ENCODE measurements at places on chromosomes 7 and 10.

DNA sequence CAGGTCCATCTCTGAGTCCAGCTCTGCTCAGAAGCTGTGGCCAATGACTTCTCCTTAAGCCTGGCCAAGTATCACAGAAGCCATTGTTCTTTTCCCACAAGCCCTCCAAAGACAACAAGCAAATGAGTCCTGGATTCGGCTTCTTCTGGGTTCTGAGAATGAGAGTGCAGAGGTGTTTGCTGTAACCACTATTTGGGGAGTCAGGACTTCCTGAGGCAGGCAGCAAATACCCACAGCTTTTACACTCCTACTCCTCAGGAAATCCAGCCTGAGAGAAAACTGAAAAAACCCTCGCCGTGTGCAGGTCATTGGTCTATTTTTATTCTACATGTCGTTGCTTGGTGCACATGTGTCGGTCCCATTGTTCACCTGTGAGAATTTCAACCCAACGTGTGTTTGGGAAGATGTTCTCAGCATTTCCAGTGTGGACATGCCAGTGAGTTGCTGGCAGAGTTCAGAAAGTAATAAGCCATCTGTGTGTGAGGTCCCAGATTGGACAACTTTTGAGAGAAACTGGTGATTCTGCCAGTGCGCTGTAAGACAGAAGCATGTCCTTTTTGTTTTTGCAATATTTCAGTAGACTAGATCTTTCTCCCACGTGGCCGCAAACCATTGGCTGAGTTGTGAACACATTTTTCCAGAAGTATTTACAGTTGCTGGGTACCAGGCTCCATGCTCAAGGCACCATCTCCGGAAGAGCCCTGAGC, 121.6 kb upstream of the LYZL2 start:
- no peaks in the 10 kb centered on the region for H3K27me3 ChIP-seq
- peaks cover 5% of the 10 kb centered on the region for H3K4me1 ChIP-seq
- no peak for DNase-seq
- H3K27ac ChIP-seq, result no peak overlapping the region
- no peaks in the 10 kb centered on the region for H3K36me3 ChIP-seq

DNA sequence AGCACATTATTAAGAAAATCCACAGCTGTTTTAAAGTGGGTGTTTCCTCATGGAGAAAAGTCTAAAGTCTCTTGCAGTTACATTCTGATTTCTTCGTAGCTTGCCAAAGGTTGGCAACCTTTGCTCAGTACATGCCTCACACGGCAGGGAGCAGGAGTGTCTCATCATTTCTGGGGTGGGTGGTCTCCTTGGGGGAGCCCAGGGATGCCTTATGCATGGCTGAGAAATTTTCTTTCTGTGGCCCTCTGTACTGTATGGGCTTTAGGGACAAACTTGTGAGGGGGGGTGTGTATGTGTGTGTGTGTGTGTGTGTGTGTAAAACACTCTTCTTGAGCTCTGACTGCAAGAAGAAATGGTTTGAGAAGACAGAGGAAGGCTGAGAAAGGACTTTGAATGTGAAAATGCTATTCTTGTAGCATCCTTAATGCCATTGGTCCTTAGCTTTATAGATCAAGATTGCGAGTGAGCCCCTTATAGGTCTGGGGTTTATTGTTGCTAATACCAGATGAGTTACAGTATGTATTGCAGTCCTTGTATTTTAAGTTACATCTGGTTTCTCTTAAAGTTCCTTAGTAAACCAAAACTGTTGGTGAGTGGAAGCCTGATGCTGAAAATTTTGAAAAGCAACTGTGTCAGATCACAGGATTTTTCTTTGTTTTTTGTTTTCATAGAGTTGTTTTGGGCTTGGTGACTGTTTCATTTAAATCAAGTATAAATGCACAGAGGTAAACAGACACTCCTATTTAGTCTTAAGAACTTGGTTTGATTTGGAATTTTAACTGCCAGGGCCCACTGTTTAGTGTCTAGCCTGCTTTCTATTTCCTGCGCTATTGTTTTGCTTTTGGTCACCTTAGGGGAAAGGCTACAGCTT, 242.0 kb downstream of the BICC1 start:
- peaks cover 14% of the 10 kb centered on the region for H3K4me1 ChIP-seq
- DNase-seq, result no peak
- H3K27me3 ChIP-seq, result no peaks in the 10 kb centered on the region
- peak overlapping the region; percentile 44 for H3K27ac ChIP-seq
- no peak overlapping the region for H3K4me3 ChIP-seq

GRCh38 chr10:59852670-59853069, 53.7 kb downstream of the CCDC6 start:
- H3K36me3 ChIP-seq, result no peaks in the 10 kb centered on the region
- no peak for DNase-seq
- no peak overlapping the region for H3K4me3 ChIP-seq
- H3K27me3 ChIP-seq, result no peaks in the 10 kb centered on the region

DNA sequence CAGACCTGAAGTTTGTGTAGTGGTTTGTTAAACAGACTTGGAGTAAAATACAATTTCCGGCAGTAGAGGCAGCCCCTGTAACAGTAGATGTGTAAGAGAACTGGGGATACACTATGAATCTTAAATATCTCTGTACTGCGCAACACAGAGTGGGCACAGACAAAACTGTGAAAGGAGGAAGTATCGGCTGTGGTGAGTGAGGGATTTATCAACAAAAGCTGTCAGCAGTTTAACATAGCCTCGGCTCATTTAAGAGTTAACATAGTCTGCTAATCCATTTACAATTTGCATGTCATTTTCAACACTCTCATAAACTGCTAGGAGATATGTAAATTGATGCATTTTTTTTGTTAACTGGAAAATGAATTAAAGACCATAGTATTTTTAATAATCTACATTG, 225.2 kb downstream of the ZWINT start:
- no peak overlapping the region for H3K27ac ChIP-seq
- no peaks in the 10 kb centered on the region for H3K27me3 ChIP-seq
- no peak overlapping the region for H3K4me3 ChIP-seq
- no peaks in the 10 kb centered on the region for H3K36me3 ChIP-seq
- no peak for DNase-seq

- H3K27me3 ChIP-seq, result no peaks in the 10 kb centered on the region
- H3K36me3 ChIP-seq, result no peaks in the 10 kb centered on the region
Measured at GRCh38 chr7:29327455-29327854, 132.9 kb downstream of the CHN2 start.

GRCh38 chr10:35723059-35723458, 81.0 kb upstream of the FZD8 start:
- no peaks in the 10 kb centered on the region for H3K4me1 ChIP-seq
- no peak overlapping the region for H3K4me3 ChIP-seq
- H3K27me3 ChIP-seq, result no peaks in the 10 kb centered on the region
- no peak for DNase-seq

- no peaks in the 10 kb centered on the region for H3K36me3 ChIP-seq
- no peak overlapping the region for H3K4me3 ChIP-seq
- no peak overlapping the region for H3K27ac ChIP-seq
- no peaks in the 10 kb centered on the region for H3K4me1 ChIP-seq
- H3K27me3 ChIP-seq, result no peaks in the 10 kb centered on the region
Measured at GRCh38 chr10:130869179-130869841, 442.2 kb downstream of the TCERG1L start.

GRCh38 chr10:70035531-70035930, 17.1 kb upstream of the MACROH2A2 start:
- H3K4me3 ChIP-seq, result no peak overlapping the region
- no peaks in the 10 kb centered on the region for H3K36me3 ChIP-seq
- H3K27ac ChIP-seq, result no peak overlapping the region
- no peak for DNase-seq
- peaks cover 15% of the 10 kb centered on the region for H3K27me3 ChIP-seq

DNA sequence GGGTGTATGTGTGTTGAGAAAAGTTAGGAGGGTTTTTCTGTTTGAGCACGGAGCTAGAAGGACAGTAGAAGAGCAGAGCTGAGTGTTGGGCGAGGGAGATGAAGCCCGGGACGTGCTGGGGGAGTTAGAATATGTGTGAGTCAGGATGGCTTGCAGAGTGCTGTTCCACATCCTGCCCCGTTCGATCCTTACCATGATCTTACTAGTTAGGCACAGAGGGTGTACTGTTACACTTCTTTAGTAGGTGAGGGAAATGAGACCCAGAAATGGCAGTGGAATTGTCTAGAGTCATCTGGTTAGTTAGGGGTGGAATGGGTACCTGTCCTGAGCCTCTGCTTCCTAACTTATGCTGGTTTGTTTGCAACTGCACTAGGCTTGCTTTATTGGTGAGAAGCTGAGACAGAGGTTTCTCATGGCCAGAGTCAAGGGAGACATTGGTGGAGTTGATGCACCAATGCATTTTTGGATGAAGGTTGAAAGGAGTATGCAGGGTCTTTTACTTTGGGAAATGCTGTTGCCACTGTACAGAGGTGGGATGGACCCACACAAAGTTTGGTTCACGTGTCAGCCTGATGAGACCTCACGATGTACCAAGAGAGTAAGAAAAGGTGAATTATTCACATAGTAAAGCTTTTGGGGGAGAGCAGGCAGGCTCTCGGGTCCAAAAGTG, 42.4 kb downstream of the CCNY start:
- peak overlapping the region; percentile 62 for H3K27ac ChIP-seq
- peaks cover 5% of the 10 kb centered on the region for H3K4me1 ChIP-seq
- H3K4me3 ChIP-seq, result no peak overlapping the region
- DNase-seq, result no peak
- no peaks in the 10 kb centered on the region for H3K27me3 ChIP-seq

DNA sequence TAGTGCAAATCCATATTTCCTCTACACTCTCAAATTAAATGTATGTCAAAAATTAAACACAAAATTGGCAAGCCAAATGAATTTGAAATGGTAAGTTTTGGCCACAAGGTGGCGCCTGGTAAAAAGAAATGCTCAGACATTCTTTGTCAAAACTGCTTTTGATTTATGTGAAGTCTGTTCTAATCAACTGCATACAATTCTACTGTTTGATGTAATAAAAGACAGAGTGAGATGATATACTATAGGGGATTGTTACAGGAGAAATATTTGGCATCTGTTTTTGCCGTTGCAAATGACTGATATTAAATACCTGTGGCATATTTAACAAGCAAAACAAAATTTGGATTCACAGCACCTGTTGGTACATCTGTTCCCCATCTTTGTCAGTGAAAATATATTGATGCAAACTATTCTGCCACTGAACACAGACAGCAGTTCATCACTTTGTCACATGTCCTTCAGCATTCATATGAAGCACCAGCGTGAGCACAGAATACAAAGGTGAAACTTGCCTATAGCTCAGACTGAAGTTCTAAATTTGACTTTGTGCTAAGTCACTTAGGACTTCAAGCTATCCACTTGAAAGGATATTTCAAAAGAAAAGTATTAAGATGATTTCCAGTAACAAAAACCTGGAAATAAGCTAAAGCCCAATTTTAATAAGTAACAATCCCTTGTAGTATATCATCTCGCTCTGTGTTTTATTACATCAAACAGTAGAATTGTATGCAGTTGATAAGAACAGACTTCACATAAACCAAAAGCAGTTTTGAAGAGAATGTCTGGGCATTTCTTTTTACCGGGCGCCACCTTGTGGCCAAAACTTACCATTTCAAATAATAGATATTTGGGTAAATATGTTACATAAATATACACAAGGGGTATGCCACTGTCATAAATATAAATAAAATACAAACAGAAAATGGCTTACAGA, 10.2 kb upstream of the CH25H start:
- no peak overlapping the region for H3K4me3 ChIP-seq
- H3K4me1 ChIP-seq, result no peaks in the 10 kb centered on the region
- H3K27ac ChIP-seq, result no peak overlapping the region
- DNase-seq, result peak; percentile 48
- H3K36me3 ChIP-seq, result peaks cover 3% of the 10 kb centered on the region

DNA sequence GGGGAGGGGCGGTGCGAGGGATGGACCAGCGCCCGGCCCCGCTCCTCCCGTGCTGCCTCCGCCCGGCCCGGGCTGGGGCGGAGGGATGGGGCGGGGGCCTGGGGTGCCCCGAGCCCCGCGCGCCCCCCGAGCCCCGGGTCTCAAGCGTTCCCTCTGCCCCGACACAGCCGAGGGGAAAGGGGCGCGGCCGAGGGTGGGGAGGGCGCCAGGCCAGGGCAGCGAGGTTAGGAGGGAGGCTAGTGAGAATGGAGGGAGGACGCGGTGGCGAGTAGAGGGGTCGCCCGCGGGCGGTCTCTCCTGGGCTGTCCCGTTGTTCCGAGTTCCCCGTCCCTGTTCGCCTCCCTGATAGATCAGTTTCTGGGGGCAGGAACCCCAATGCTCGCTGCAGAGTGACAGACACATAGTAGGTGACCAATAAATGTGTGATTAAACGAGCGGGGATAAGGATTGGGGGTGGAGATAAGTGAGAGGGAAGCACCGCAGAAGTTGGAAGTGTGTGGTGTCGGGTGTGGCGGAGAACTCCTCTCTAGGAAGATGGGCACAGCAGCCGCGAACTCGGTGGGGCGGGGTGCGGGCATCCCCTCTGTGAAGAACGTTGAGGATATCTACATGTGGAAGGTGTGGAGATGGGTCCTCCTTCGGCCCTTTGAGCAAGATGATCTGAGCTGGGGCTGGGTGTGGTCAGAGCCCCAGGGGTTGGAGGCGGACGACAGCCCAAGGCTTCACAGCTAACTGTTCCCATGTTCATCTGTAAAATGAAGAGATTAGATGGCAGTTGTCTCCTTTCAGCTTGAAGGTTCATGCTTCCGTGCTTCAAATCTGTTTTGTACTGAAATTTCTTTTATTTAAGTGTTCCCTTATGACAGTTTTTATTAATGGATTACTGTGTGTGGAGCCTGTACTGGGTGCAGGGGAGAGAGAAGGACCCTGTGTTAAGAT, 580 bp downstream of the ZNF775 start:
- H3K27me3 ChIP-seq, result no peaks in the 10 kb centered on the region
- peak overlapping the region; percentile 52 for H3K27ac ChIP-seq
- peaks cover 7% of the 10 kb centered on the region for H3K4me1 ChIP-seq
- no peaks in the 10 kb centered on the region for H3K36me3 ChIP-seq
- H3K4me3 ChIP-seq, result peak overlapping the region; percentile 86

GRCh38 chr7:96244992-96245292, 77.0 kb downstream of the SLC25A13 start:
- no peaks in the 10 kb centered on the region for H3K4me1 ChIP-seq
- no peak overlapping the region for H3K4me3 ChIP-seq
- no peaks in the 10 kb centered on the region for H3K36me3 ChIP-seq
- H3K27ac ChIP-seq, result no peak overlapping the region

DNA sequence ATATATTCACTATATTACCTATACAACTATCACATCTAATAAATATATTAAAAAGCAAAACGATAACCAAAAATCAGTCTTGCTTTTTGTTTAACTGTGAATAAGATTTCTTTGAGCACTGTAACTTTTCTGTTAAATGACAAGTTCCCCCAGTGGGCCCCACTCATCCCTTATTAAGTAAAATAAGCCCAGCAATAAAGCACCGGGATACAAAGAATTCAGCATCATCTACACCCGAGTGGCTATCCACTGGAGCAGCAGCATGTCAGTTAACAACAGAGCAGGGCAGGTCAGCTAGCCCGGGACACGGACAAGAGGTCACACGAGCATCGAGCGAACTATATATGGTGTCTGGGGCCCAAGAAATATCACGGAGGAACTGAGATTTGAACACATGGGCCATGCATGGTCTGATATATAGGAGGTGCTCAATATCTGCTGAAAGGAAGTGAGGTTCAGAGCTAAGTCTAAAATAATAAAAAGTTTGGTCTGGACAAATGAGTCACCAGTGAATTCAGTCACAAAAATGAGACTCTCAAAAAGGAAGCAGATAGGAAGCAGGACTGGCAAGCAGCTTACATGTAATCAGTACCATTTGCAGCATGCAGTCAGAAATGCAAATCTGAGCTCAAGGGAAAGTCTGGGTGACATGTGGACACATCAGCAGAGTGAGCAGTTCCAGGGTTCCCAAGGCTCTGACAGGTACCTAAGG, 4.1 kb downstream of the ERCC6 start:
- DNase-seq, result peak; percentile 84
- no peak overlapping the region for H3K27ac ChIP-seq
- peaks cover 9% of the 10 kb centered on the region for H3K4me1 ChIP-seq
- H3K27me3 ChIP-seq, result no peaks in the 10 kb centered on the region
- H3K4me3 ChIP-seq, result no peak overlapping the region

All from fibroblast of lung (primary cell).